ENCODE measurements at places on chromosomes 2 and 18.

DNA sequence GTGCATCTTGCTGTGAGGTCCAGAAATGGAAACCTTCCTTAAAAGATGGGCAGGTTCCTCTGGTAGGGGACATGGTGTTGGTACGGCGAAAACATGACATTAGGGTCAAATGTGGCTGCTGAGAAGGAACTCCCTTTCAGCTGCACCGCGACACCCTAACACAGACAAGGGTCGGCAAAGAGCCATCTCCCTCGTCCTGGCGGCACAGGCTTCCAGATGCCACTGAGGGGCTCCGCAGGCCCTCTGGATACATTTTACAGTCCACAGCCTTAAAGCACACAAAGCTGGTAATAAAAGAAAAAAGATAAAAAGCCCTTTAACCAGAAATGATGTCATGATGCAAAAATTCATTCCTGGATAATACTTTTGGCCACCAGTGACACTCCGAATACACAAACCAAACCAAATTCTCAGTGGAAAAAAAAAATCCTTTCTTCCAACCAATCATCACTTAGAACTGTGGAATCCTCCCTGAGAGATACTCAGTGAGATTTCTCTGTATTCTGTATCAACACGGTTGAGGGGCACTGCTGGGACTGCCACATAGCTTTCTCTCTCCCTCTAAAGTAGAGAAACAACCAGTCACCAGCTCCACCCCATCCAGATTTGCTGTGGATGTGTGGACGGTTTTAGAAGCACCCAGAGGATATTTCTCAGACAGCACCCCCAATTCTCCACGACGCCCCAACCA lies 174.8 kb downstream of the HDAC4 start:
- no peak for DNase-seq

DNA sequence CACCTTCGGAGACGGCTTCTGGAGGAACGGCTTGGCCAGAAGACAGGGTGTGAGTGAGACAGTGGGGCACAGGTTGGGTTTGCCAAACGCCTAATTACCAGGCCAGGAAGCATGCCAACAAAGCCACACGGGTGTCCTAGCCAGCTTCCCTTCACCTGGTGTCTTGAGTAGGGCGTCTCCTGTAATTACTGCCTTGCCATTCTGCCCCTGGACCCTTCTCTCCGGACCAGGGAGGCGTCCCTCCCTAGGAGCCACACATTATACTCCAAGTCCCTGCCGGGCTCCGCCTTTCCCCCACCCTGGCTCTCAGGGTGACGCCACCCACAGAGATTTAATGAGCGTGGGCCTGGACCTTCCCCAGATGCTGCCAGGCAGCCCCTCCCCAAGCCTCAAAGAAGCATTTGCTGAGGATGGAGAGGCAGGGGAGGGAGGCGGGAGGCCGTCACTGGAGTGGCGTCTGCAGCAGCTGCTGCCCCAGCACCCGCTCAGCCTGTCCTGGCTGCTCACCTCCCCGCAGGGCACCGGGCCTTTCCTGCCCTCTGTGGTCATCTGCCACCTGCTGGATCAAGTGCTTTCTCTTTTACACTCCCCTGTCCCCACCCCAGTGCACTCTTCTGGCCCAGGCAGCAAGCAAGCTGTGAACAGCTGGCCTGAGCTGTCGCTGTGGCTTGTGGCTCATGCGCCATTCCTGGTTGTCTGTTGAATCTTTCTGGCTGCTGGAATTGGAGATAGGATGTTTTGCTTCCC lies 20.7 kb downstream of the FOSL2 start:
- DNase-seq = no peak

GRCh38 chr2:43393918-43394317 lies 167.5 kb upstream of the ZFP36L2 start:
- no peak for DNase-seq

- no peak for DNase-seq
Measured at GRCh38 chr2:128369602-128370467, 51.2 kb upstream of the HS6ST1 start.

DNA sequence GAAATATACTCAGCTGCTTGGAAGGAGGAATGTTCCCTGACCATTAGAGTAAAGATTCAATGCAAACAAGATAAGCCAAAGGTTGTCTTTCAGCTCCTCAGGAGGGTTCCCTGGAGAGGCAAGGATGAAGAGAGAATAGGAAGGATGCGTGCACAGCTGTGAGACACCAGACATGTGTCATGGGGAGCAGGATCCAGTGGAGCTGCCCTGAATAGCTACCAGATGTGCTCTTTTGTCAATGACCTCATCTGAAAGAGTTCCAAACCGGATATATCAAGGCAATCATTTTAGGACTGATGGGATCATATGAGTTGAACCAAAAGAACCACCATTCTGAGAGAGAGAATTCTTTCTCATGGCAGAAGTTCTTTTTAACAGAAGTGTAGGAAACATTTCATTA lies 490.6 kb downstream of the IRS1 start:
- no peak for DNase-seq

- no peak for DNase-seq
Measured at GRCh38 chr2:168428431-168428830, 27.6 kb upstream of the CERS6 start.

DNA sequence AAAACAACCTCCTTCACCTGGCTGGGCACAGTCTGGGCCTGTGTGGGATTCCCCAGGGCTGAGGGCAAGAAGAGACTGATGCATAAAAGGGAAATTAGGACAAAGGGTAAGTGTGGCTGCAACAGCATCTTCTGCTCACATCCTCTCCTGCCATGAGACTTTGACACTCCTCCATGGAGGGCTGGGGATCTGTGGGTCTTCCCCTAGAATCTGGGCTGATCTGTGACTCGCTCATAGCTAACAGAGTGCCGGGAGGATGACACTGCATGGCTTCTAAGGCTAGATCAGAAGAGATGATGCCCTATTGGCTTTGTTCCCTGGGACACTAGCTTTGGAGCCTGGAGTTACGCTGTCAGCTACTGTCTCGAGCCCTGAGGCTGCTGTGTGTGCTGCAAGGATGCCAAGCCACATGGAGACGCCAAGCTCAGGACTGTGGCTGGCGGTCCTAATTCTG lies 24.3 kb downstream of the MOCOS start:
- no peak for DNase-seq

DNA sequence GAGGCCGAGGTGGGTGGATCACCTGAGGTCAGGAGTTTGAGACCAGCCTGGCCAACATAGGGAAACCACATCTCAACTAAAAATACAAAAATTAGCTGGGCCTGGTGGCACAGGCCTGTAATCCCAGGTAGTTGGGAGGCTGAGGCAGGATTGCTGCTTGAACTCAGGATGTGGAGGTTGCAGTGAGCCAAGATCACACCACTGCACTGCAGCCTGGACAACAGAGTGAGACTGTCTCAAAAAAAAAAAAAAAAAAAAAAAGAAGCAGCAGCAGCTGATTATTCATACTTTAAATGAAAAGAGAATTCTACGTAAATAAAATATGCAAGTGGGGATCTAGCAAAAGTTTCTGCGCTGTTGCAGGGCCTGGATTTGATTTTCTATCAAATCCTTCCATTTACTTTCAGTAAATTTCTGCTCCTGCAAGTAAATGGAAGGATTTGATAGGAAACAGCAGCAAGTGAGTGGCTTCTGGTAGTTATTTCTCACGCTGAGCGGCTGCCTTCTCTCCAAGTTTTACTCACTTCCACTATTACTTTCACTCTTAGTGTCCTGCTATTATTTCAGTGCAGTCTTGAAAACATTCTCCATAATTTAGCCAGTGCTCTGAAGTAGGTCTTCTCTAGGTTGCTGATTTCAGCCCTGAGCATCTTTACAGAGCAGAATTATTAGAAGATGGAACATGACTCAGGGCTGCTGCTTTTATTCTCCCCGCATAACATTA lies 68.4 kb downstream of the SLC16A14 start:
- DNase-seq = no peak

DNA sequence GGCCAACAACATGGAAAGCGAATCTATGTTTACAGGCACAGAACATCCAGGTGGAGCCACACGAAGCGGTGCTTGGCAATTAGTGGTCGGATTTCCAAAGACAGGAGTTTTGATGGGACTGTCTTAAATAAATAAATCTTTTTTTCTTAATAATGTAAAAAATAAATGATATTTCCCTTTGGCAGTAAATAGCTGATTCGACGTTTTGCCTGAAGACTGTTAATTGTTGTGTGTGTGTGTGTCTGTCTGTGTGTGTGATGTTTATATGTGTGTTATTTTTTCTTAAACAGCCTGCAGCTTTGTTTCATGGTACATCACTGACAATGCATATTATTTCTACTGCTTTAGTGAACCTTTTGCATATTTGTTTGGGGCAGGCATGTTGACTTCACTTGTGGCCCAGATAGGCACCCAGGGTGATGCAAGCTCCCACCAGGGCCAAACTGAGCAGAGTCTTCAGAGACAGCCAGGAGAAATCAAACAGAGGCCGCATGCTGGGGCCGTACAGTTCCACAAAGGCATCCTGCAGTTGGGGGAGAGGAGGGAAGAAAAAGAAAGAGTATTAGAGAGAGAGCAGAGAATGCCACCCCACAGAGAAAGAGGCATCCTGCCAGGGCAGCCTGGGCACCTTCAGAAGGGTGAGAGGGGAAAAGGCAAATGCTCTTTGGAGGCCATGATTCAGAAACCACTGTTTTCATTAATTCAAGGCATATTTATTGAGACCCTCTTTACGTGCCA lies 191.2 kb downstream of the BCL2 start:
- no peak for DNase-seq

GRCh38 chr18:11818486-11819203 lies 32.6 kb upstream of the CHMP1B start:
- no peak for DNase-seq

- no peak for DNase-seq
Measured at GRCh38 chr2:73337828-73338227, 44.5 kb upstream of the EGR4 start.

DNA sequence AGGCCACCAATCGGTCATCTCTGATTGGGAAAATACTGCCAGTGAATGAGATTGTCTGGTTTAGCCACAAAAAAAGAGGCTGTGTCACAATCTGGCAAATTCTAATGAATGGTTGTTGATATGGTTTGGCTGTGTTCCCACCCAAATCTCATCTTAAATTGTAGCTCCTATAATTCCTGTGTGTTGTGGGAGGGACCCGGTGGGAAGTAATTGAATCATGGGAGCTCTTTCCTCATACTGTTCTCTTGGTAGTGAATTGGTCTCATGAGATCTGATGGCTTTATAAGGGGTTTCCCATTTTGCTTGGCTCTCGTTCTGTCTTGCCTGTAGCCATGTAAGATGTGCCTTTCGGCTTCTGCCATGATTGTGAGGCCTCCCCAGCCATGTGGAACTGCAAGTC lies 838.3 kb downstream of the SLC4A3 start:
- no peak for DNase-seq

DNA sequence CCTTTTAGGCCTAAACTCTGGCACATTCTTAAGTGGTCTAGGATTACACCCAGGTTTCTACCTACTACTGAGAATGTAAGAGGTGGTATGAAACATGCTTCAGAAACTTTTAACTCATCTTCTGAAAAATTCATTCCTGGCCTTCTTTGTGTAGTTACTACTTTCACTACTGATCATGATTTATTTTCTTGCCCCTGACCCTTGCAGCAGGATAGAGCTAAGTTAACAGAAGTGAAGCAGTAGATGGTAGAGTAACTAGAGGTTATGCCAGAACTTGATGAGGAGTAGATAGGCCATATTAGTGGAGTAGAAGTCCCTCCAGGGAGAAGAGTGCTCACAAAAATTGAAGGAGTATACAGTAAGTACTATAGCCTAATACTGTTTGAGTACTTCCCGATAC lies 75.5 kb upstream of the MSTN start:
- no peak for DNase-seq

DNA sequence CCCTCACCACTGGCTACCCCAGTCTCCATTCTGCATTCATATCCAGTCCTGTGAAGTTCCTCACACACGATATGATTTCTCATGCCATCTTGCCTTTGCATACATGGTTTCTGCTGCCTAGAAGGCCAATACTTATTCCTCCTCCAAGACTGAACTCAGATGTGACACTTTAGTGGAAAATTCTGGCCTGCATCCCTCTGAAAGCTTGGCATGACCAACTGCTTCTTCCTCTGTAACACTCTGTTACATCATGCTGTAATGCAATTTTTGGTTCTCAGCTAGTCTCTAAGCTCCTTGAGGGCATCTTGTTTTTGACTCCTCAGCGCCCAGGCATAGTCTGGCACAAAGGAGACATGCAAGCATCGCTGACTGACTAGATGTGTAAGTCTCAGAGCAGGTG lies 12.6 kb downstream of the FAM161A start:
- no peak for DNase-seq

DNA sequence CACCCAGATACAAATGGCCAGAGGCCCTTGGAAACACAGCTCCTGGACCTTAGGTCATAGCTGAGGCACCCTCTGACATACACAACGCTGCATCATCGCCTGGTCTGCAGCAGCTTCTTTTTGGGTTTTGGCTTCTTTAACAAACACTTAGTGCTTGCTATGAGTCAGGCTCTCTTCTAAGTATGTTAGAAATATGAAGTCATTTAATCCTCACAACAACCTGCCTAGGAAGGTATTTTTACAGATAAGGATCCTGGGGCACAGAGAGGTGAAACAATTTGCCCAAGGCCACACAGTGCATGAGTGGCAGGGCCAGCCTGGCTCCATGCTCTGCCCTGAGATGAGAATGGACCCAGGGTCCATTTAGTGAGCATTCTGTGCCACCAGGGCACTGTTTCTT lies 96.6 kb downstream of the TMEM17 start:
- no peak for DNase-seq

DNA sequence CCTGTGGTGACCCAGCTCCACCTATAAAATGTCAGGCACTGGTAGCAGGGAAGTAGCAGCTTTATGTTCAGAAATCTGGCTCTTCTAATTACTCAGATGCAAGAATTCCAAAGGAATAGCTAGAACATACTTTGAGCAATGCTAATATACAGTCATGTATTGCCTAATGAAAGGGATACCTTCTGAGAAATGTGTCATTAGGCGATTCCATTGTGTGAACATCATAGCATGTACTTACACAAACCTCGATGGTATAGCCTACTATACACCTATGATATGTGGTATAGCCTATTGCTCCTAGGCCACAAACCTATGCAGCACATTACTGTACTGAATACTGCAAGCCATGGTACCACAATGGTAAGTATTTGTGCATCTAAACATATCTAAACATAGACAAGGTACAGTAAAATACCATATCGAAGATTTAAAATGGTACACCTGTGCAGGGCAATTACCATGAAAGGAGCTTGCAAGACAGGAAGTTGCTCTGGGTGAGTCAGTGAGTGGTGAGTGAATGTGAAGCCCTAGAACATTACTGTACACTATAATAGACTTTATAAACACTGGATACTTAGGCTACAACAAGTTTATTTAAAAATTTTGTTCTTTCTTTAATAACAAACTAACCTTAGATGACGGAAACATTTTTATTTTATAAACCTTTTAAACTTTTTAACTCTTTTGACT lies 50.3 kb upstream of the ETAA1 start:
- no peak for DNase-seq

GRCh38 chr2:64730551-64731262 lies 77.0 kb upstream of the SERTAD2 start:
- no peak for DNase-seq

- DNase-seq = no peak
Measured at GRCh38 chr2:207926133-207926988, 99.0 kb downstream of the PLEKHM3 start.

- no peak for DNase-seq
Measured at GRCh38 chr2:13581471-13581870, 864.7 kb downstream of the TRIB2 start.

All from stimulated activated CD4-positive, alpha-beta T cell treated with anti-CD3 and anti-CD28 coated beads, TNF-alpha, amount 100 ng/mL, for 1 hour (primary cell).